Activated B cell treated with CpG ODN at 0.5 μM for 24 hours (primary cell): ENCODE measurements at places on chromosomes 5 and 9. TPM values are rescaled to one million over a fixed set of nuclear protein-coding genes. Genes with fewer than 3 reads are reported as not detected.

Gene TSSK1B
- not detected in 2 replicates for total RNA-seq

Gene ADGRD2
- not detected in 2 replicates for total RNA-seq

Gene ACTBL2
- total RNA-seq: not detected in 2 replicates

Gene SGCD
- total RNA-seq: not detected in 2 replicates
